Stimulated activated naive CD8-positive, alpha-beta T cell treated with anti-CD3 and anti-CD28 coated beads, Interleukin-15, Interleukin-2, amounts not matched to agents 100 U/mL and 50 U/mL, for 24 hours (primary cell): ENCODE measurements at places on chromosomes 11 and 22.

- no peak for DNase-seq
These were observed 417.6 kb downstream of the AASDHPPT start for GRCh38 chr11:106495046-106495445.

DNA sequence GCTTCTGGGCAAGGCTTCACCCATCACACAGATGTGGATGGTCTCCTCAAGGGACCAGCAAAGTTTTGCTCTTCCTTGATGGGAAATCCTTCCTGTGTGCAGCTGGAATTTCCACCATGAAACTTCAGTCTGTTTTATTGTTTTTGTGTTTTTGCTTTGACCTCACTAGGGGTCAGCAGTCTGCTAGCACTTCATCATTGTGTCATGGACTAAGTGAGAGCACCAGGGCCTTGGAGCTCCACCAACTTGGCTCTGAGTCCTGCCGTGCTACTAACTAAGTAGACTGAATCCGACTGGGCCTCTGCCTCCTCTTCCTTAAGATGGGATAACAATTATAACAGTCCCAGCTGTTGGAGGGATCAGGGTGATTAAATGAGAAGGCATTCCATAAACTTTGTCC, 305.8 kb upstream of the NCAM1 start:
- no peak for DNase-seq

DNA sequence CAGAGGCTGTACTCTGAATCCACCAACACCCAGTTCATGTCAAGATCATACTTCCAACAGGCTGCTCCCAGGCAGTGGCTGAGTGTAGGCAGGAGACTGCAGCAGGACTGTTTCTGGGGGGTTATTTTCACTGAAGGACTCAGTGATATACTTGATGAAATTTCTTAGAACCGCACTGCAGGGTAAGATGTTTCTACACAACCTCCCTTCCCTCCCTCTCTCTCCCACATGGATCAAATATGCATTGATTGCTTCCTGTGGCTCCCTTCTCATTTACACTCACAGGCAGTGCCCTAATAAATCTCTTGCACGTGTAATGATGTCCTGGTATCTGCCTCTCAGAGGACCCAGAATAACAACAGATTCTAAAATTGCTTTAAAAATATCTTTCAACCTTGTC, 251.3 kb upstream of the CCDC179 start:
- DNase-seq: no peak

DNA sequence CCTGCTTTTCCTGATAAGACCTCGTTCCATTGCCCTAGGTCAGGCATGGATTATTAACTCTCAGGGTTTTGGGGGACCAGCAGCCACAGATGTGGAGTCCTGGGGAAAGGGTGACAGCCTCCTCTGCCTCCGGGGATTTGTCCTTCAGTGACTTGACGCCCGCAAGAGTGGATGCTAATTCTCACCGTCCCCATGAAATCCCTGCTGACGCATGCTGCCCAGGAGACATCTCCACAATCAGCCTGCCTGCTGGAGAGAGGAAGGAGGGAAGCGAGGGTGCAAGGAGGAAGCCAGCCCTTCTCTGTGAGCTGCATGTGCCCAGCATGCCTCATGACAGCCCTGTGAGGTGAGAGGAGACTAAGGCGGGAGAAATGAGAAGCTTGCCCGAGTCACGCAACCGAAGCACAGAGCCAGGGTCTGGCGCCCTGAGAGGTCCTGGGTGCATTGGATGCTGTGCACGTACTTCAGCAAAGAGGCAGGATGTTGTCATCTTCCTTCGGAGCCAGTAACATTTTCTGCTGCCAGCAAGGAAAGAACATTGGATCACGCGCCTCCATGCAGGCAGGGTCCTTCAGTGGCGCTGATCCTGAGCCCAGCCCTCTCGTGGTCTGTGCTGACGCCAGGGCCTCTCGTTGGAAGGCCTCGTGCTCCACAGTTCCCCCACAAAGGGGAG, 27.3 kb upstream of the KRTAP5-6 start:
- DNase-seq: no peak

- DNase-seq: peak; percentile 65
These were observed 31.5 kb downstream of the PTPRJ start for GRCh38 chr11:48011798-48012391.

DNA sequence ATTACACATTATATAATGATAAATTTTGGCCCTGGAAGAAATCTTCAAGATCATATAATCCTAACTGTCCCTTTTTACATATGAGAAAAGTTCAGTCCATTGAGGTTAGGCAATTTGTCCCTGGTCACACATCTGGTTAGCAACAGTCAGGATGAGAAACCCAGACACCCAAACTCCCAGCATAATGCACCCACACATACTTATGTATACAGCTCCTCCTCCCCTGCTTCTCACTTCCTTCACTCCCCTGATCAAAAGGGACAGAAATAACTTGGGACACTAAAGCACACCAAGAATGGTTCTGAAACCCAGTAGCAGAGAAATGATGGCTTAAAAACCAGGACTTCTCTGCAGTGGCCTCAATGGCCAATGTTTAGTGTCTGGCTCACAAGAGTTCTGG, 11.1 kb downstream of the NUMA1 start:
- DNase-seq: no peak

DNA sequence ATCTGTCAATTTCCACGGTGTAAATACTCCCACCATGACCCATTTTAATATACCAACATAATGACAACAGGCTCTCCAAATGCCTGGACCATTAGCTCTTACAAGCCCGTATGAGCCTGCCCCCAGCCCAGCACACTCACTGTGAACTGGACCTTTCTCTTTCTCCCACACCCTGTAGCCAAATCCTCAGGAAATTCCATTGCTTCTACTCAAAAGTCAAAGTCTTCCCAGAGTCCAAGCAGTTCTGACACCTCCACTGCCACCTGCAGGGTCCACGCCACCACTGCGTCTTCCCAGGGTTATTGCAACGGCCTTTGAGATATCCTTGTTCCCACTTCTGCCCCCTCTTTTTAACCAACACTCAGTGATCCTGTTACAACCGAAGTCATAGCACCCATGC, 110.1 kb upstream of the ASPHD2 start:
- DNase-seq: no peak

DNA sequence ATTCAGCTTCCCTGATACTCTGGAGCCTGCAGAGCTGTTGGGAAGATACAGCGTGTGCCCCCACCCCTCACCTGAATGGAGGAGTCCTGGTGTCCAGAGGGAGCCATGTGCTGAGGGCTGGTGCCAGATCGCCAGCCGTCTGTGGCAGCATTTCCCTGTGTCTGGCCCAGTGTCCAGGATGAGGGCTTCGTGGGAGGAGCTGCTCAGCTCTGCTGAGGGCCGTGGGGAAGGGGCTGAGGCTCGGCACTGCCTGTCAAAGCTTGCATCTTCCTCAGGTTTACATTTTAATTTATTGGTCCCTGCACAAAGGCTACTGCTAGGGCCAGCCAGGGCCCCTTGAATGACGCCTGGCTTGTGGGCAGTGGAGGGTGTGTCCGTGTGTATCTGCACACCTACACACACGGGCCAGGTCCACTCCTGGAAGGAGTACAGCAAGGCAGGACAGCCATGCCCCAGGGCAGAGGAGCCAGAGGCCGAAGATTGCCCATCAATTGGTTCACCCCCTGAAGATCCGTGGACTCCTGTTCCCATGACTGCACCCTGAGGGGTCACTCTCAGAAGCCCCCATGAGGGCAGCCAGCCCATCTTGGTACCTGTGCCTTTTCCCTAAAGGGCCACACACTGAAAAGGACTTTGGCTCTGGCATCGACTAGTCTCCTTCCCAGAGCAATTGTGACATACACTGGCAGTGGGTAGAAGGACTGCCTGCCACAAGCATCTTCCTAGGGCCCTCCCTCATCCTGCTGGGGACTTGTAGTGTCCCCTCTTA, 107.7 kb upstream of the PARVA start:
- DNase-seq: no peak

DNA sequence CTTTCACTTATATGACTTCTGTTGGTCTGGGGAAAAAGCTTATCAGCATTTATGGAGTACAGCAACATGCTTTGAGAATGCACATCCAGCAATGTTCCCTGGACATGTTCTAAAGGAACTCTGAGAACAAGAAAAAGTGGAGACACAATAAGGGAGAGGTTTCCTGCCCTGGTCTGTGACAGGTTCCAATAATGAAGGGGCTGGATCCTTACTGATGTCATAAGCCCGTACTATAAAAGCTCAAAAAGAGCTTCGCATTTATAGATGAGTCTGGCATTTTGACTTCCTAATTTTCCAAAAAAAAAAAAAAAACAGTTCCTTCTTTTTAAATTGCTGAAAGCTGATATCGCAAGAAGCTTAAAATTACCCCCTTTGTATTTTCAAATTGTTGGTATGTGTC, 129.1 kb downstream of the MPPED2 start:
- DNase-seq: no peak

DNA sequence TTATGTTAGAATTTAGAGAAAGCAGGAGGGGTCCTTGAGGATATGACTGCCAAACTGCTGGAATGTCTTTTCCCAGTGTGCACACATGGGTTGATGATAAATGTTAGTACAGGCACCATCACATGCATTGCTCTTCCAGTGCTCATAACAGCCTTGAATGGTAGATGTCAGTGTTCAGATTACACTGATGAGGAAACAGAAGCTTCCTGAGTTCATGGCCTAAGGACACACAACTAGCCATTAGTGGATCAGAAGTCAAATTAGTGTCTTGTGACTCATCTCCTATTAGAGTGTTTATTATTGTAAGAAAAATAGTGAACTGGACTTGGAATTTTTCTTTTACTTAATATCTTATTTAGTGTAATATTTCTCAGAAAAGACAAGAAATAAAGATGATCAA, 241.5 kb downstream of the DDX10 start:
- no peak for DNase-seq

DNA sequence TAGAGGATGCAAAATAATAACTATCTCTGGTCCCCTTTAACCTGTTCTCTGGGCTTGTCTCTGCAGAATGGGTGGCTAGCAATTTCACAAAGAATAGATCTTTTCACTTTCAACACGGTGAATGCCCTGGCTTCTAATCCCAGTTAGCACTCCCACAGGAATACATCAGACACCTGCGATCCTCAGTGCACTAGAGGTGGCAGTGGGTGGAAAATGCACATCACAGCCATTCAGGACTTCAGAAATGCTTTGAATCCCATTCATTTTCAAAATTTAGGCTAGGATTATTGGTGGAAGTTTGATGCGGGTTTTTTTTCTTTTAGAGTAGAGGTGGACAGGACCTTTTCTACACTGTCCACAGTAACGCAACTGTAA, 55.1 kb downstream of the OPCML start:
- DNase-seq: no peak

GRCh38 chr11:5700421-5701054, 10.9 kb downstream of the TRIM22 start:
- no peak for DNase-seq

DNA sequence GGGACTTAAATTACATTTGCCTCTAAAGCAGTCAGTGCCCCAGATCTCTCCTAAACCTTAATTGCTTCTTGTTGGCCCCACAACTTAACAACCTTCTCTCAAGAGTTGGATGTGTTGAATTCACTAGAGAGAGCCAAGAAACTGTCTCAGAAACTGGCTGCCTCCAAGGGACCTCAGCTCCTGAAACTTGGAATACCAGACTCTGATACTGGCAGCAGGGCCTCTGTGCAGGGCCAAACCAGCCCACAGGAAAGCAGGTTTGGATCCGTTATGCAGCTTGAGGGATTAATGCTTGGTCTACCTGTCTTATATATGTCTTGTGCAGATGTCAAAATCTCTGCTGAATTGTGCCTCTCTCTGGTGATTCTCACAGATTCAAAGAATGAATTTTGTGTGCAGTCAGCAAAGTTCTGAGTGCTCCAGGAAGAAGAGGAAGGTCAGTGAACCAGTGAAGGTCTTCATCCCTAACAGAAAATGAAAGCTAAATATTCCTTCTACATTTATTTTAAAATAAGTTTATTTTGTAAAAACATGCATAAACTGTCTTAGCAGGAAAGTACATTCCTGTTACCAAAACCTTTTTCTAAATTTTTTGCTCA, 70.8 kb downstream of the LIF start:
- DNase-seq: no peak

- no peak for DNase-seq
These were observed 196.3 kb upstream of the ARHGAP20 start for GRCh38 chr11:110908401-110909105.
